ENCODE measurements at places on chromosomes 1 and 21.

GRCh38 chr1:169563019-169563615 lies 23.2 kb downstream of the F5 start:
- DNase-seq = no peak

DNA sequence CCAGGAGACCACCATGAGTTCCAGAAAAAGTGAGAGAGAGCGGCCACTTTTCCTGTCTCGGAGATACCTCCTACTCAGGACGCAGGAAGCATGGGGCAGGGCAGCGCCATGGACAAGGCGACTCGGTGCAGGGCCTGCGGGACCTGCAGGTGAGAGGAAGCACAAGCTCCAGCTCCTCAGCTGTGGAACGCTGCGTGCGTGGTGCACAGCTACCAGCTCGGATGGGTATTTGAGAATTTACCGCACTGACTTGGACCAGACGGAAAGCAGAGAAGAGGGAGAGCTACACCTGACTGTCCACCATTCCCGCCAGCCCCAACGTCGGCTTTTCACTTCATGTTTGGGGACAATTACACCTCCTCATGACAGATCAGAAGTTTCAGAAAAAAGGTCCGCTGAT lies 8.2 kb upstream of the CDK11A start:
- no peak for DNase-seq

- DNase-seq = no peak
These were observed 426.7 kb upstream of the RUNX1 start for GRCh38 chr21:35475762-35476161.

- DNase-seq = no peak
These were observed 112.2 kb downstream of the NEK7 start for GRCh38 chr1:198268784-198269645.

- no peak for DNase-seq
These were observed 37.3 kb downstream of the CDC42 start for GRCh38 chr1:22089787-22090186.

DNA sequence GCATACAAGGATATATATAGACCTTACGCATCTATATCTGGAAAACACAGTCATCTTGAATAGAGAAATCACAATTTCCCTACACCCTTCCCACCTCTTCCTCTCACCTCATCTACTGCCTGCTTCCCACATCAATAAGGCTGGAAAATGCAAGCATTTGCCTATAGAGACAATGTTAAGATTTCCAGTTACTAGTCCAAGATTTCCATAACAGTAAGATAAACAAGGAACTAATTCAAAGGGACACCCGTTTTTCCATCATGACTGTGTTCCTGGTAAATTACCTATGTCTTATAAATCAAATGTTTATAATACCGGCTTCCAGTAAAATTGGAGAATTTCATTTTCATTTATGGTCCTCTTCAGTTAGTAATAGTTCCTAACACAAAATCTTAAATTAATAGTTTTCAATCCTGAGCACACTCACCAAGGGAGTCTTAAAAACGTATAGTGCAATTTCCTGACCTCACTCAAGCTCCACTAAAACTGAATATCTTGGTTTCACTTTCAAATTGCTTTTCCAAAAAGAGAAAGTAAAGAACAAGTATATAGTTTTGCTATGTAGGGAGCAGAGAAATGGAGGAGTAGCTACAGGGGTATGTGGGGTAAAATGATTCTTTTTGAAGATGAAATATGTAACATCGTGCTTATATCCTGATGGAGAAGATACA lies 398.7 kb downstream of the PLPP3 start:
- DNase-seq = no peak

- no peak for DNase-seq
These were observed 283.1 kb downstream of the LMX1A start for GRCh38 chr1:165073185-165074007.

DNA sequence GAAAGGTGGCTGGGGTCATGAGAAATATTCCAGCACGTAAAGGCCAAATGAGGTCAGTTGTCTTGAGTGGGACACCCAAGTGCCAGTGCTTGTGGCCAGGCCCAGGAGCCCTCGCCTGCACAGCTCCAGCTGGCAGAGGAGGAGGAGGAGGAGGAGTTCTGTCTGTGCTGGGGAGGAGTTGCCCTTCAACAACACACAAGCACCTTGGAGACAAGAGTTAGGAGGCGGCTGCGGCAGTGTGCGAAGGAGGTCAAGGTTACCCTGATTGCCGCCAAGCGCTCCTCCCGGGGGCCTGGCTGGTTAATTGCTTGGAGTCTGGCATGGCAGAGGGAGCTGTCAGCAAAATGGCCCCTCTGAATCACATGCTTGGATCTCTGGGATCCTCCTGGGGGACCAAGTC lies 45.1 kb downstream of the GRIK3 start:
- DNase-seq = no peak

DNA sequence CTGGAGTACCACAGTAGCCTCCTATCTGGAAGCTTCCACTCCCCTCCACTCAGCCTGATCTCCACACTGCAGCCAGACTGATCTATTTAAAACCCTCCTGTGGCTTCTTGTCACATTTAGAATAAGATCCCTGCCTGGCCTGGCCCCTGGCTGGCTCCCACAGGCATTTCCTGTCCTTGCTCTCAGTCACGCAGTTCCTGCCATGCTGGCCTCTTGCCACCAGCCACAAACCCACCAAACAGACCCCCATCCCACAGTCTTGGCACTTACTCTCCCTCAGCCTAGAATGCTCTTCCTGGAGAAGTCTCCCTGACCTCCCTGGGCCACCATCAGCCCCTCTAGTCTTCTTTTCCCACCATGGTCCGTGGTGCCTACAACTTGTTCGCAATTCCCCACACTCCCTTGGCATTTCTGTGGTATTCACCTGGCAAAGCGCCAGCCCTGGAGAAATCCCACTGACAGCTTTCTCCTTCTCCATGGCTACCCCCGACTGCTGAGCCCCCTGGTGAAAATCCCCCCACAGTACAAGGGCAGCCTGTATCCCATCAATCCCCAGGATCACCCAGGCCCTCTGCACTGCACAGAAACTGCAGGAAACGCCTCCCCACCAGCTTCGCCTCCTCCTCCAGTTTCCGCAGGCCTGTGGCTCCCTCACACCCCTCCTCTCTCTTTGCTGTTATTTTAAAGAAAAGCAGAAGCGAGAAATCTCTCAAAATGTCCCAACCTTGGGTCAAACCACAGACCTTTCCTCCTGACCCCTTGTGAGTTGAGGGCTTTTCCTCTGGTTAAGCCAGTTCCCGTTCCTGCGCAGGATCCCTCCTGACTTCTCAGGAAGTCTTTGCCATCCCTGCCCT lies 94.5 kb downstream of the SYT2 start:
- no peak for DNase-seq

DNA sequence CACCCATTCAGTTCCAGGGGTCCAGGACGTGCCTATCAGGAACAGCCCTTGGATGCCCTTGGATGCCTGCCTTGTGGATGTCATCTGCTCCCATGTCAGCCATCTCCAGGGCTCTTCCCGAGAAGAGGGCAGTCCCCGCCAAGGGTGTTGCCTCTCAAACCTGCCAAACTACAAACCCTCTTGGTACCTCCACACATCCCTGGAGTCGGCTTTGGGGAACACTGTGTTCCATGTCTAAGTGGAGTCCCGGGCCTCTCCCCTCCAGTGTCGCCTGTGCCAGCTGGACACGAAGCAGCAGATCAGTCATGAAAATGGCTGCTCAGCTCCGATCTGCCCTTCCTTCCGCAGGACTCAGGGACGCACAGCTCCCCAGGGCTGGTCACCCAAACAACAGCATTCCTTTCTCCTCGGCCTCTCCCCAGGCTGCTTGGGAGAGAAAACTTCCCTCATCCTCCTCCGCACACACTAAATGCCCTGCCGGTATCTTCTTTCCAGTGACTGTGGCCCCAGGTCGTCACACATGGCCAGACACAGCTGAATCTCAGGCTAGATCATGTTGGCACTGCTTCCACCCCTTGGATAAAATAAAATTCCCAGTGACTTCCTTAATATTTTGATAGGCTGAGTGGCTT lies 53.4 kb downstream of the GALNT2 start:
- no peak for DNase-seq

GRCh38 chr1:184447651-184448185 lies 60.9 kb downstream of the C1orf21 start:
- DNase-seq = no peak

DNA sequence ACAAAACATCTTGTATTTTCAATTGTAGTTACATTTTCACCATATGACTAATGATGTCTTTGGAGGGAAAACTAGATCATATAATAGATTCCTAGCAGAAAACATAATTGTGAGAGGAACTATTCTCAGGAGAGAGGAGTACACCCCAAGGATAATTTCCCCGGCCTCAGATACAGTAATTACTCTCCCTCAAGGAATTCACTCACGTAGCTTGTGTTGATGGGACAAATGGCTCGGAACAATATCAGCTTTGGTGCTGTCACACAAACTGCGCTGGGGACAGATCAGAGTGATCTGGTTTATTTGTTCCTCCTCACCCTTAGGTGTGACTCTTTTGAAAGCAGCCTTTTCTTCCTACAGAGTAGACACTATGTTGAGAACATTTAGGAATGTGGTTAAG lies 11.2 kb downstream of the ABCG1 start:
- no peak for DNase-seq

DNA sequence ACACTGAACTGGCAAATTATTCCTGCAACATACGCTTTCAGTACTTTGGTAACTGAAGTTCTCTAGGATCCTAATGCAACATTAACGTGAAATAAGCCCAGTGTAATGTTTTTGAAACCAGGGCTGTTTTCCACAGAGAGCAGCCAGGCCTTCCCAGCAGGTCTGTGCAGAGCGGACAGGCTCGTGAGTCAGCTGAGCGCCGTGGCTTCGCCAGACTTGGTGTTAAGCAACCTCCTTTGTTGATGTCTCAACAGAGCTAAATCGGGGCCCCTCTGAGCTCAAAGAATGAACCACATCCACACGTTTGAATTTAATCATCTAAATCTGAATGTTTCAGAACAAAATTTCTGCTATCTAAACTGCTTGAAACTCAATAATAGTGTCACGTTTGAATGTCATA lies 181.8 kb upstream of the FMN2 start:
- DNase-seq = no peak

DNA sequence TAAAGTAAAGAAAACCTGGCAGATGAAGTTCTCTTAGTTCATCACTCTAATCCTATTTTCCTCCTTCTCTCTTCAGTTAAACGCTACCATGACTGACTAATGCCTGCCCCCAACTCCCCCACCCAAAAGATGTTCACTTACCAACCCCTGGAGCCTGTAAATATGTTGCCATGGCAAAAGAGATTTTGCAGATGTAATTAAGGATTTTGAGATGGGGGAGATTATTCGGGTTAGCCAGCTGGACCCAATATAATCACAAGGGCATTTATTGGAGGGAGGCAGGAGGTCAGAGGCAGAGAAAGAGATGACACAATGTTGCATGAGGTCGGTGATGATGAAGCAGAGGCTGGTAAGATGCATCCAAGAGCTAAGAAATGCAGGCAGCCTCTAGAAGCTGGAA lies 69.3 kb upstream of the PPP2R5A start:
- no peak for DNase-seq

DNA sequence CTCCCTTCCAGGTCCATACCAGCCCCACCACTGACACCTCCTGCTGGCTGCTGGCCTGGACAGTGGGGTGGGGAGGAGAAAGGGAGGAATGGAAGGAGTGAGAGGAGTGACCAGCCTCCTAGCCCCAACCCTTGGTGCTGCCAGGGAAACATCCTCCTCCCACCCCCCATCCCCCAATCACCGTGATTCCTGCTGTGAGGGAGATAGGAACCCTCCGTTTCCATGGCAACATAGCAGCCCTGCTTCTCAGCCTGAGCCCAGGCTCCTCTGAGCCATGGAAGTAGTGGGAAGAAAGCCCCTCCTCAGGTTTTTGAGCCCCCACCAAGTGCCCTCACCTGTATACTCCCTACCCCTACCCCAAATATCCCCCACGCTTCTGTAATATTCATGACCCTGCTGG lies 44.4 kb upstream of the SCMH1 start:
- DNase-seq = no peak

DNA sequence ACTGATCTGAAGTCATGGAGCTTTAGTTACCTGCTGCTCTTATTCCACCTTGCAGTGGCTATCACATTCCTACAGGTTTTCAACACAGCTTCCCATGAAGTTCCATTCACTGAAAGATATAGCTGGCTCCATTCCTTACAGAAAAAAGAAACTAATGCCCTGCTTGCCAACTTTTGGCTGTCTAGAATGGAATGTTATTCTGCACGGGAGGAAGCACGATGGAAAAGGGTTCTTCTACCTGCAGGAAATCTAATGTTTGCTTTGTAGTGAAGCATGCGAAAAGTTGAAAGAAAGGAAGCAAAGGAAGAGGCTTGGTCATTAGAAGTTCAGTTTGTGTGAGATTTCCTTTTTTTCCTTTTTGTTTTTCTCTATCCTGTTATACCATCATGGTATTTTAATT lies 32.6 kb downstream of the GIPC2 start:
- no peak for DNase-seq

DNA sequence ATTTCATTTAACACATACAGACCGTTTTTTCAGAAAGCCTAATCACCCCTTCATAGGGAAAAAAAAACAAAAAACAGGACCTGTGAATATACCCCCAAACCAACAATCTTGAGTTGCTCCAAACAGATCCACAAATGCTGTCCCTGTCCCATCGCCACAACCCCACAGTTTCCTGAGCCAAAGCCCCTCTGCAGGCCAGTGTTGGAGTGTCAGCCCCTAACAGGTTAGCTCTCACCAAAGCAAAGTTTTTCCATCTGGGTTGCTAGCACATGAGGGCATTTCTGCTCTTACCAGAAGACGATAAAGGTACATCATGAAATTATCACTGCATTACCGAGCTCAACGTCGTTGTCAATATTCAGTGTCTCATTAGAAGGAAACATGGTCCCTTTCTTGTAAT lies 40.8 kb downstream of the MCOLN2 start:
- DNase-seq = no peak

- DNase-seq = no peak
These were observed 9.4 kb upstream of the JAK1 start for GRCh38 chr1:64975740-64976139.

DNA sequence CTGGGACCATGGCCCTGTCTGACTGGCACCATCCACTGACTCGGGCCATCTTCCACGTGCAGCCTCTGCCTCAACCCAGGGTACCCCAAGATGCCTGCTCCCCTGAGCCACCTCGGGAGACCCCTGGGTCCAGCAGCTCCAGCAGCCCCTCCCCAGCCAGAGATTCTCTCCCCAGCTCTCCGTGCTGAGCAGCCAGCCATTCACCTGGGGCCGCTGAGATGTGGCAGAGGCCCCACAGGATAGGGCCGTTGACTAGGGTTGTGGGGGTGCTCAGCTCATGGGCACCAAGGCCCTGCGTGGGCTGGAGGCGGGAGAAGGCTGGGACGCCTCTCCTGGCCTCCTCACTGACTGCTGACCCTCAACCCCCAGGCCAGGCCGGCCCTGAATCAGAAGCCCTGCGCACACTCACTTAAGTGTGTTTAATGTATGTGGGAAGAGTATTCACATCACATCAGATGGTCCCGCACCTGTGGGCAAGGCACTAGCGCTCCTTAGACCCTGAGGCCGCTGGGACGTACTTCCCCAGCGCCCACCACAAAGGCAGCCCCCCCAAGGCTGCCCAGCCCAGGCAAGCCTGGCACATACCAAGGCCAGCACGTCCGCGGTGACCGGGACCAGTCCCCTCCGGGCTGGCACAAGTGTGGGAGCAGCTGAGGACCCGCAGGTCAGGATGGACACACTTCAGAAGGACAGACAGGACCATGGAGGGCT lies 27.8 kb downstream of the SLC19A1 start:
- no peak for DNase-seq

- peak; percentile 54 for DNase-seq
These were observed 680 bp upstream of the CNN3 start for GRCh38 chr1:94927405-94928175.

GRCh38 chr1:7365706-7366105 lies 405.4 kb upstream of the VAMP3 start:
- no peak for DNase-seq

GRCh38 chr1:216533776-216534175 lies 110.5 kb upstream of the USH2A start:
- DNase-seq = no peak

- DNase-seq = peak; percentile 70
These were observed 850 bp downstream of the SESN2 start for GRCh38 chr1:28259934-28260802.
